ENCODE measurements at places on chromosomes 7 and 10.

- DNase-seq, result no peak
These were observed 1250.9 kb downstream of the TYW1 start for GRCh38 chr7:68247571-68247970.

DNA sequence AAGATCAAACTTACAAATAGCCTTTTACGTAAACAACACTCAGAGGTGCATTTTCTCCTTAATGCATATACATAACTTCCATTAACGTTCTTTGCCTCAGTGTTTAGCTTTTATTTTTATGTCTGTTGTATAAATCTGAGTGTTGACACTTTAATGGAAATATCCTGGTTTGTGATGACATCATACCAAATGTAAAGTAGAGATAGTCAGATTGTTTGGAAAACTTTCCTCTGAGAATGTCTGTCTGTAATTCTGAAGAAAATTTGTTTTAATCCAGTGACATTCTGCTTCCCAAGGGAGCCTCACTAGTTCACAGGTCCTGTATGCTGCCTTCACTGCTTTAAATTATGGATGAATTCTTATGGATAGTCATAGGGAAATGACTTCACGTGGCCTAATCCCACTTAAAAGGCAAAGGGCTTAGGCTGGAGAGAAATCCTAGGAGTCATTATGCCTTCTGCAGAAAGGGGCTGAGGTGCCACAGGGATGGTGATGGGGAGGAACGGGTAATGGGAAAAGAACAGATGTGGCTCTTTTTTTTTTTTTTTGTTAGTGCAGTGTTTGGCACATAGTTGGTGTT, 93.2 kb downstream of the DNAJB9 start:
- DNase-seq, result no peak

DNA sequence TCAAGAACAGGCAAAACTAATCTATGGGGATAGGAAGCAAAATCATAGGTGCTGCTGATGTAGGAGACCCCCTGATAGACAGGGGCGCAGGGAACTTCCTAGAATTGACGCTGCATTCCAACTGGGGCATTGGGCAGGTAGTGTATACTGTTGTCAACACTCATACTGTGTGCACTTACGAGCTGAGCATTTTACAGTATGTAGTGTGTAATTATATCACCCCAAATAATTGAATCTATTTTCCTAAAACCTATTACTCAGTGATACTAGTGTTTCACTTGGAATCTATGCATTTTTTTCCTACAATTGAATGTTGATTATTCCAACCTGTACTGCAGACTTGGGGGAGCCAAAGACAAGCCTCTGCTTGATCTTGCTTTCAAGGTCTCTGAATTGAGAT, 207.0 kb upstream of the PRKCQ start:
- DNase-seq, result no peak

- DNase-seq, result peak; percentile 82
These were observed 9.3 kb upstream of the TET1 start for GRCh38 chr10:68550747-68551411.

GRCh38 chr7:99112979-99113378, 30.9 kb downstream of the SMURF1 start:
- DNase-seq, result no peak

GRCh38 chr10:95423164-95424005, 132.6 kb upstream of the PDLIM1 start:
- DNase-seq, result no peak

DNA sequence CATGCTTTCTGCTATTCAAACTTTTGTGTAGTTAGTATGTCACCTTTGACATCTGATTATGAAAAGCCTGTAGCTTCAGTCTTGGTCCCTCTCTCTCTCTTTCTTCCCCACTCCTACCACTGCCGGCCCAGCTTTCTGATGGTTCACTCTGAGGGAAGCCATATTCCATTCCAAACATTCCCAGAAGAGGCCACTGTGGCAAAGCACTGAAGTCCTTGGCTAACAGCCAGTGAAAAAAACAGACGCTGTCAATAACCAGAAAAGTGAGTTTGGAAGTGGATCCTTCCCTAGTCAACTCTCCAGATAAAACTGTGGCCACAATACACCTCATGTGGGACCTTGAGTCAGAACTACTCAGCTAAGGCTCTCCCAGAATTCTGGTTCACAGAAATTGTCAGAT, 950.7 kb upstream of the PHF14 start:
- DNase-seq, result peak; percentile 13

GRCh38 chr10:86306628-86307278, 59.8 kb downstream of the GRID1 start:
- DNase-seq, result peak; percentile 15

DNA sequence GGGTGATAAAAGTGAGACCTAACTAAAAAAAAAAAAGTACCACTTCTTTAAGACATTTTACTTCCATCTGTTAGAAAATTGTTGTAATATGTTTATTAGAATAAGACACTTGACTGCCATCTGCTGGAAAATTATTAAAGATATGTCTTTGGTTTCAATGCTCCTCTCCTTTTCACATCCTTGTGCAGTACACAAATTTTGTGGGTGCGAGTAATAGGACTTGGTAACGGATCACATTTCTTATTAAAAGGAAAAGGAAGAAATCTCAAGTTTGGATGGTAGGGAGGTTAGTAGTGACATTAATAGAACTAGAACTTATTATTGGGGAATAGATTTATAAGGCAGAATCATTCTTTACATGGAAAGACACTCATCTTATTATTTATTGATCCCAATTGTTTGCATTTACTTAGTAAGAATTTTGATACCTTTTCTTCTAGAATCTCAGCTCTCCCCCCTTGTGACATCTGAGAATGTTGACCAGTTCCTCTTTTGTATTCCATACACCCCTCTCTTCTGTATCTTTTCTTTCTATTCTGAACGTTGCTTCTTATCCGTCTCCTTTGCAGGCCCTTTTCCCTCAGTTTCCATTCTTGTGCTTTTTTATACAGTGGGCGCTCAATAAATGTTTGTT, 43.0 kb upstream of the RPA3 start:
- DNase-seq, result peak; percentile 50

- DNase-seq, result no peak
These were observed 561.1 kb upstream of the STEAP1 start for GRCh38 chr7:89593125-89593524.

DNA sequence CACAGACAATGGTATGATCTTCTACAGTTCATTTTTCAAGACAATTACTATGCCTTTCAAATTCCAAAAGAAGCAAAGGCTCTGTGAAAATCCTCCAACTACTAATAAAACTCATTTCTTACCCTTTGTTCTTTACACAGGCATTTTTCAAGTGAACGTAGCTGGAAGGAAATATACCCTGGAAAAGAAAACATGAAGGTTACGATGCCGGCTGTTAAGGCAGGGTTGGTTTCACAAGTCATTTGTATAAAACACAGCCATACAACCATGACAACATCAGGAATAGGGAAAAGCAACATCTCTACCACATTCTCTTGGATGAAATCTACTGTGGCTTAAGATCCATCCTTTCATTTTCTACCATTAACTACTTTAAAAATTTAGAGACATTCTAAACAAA, 207.9 kb downstream of the DOCK4 start:
- DNase-seq, result no peak

DNA sequence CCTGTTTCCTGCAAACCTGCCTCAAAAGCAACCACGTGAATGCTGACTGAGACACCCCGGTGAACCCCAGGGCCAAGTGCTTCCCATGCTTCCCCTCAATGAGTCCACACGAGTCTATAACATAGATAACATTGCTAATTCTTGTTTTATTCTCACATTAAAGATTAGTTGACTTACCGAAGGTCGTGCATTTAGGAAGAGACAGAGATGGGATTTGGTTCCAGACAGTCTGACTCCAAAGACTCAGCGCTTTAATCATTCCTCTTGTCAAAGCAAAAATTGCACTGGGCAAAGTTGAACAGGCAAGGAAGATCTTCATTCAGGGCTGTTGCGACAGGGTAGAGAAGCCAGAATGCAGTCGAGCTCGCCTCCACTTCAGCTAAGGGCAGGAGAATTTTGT, 435.6 kb upstream of the C7orf33 start:
- no peak for DNase-seq
